ENCODE measurements at places on chromosomes 13 and 19.
A peak's percentile ranks its signal among the peaks of the same experiment; 100 is the strongest.

DNA sequence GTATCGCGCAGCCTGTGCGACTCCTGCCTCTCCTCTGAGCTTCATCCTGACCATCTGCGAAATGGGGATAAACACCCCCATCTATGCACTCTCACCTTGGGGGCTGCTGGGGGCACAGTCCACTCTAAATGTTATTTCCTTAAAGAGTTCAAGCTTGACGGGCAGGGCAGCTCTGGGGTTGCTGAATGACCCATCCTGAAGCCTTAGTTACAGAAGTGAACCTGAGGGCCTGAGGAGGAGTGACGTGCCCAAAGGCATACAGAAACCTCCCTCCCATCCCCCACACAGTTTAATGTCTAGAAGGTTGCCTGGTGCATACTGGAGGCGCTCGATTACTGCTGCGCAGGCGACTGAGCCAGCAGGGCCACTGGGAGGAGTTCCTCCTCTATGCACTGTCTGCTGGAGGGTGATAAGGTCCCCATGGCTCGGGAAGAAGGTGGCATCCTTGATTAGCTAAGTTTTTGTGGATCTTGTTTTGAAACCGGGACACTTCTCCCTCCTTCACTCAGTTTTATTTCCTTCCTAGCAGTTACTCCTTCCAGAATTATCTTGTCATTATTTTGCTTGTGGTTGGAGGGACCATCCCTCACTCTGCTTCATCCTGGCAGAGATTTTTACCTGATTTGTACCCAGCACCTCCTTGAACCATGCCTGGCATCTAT lies 572 bp upstream of the FKBP8 start:
- DNase-seq: peak; percentile 63

GRCh38 chr19:2096034-2096479 lies at the start of gene MOB3A:
Gene MOB3A, minus strand, starts transcription at chr19:2096326. Its CDS starts 17,766 bp downstream, at chr19:2078560.
- peak; percentile 95 for DNase-seq

DNA sequence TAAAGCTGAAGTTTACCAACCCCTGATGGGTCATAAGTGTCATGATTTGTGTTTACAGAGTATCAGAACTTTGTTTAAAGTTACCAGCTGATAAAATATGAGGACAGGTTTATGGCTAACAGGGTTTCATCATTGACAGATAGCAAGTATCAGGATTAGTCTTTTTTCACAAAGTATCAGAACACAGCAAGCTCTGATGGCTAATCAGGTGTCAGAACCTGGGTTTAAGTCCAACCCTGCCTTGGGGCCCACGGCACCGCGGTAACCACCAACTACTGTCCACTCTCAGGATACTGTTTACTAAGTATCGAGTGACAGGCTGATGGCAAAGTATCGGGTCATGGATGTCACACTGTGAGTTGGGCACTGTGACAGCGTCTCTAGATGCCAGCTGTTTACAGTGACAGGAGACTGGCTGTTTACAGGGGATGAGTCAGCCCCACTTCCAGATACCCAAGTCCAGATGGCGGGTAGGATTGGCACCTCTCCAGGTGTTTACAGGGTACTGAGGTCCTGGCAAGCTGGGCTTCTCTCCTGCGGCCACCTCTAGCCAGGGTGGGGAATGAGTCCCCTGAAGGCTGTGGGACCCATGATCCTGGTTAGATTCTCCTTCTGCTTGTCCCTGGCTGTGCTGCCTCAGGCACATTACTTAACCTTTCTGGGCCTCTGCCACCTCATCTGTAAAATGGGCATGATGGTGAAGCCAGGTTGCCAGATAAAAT lies 21.8 kb downstream of the ARRDC2 start:
- peak; percentile 76 for DNase-seq

GRCh38 chr13:110885966-110886869 lies 28.7 kb downstream of the ANKRD10 start:
- DNase-seq: no peak

- DNase-seq: no peak
Measured at GRCh38 chr13:20624213-20624612, 57.3 kb downstream of the IFT88 start.

- DNase-seq: no peak
Measured at GRCh38 chr13:35191883-35192282, 249.8 kb downstream of the NBEA start.

DNA sequence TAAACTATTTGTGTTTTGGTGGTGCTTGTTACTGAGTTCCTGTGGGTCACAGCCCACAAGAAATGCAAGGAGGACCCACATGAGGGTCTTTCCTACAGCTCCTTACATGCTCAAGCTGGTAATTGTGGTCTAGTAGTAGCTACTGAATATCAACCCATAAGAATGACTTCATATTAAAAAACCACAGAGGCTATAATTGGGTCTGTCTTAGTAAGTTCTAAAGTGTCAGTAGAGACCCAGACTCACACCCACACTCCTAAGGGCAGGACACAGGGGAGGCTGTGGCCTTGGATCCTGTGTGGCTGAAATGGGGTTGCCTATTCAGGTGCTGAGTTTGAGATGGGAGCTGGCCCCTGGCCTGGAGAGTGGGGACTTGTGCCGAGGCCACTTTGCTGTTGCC lies 19.6 kb downstream of the TFDP1 start:
- no peak for DNase-seq

- no peak for DNase-seq
Measured at GRCh38 chr13:110648146-110648819, 32.9 kb downstream of the NAXD start.

GRCh38 chr19:11356676-11357550 lies 1.7 kb downstream of the PLPPR2 start:
- no peak for DNase-seq

DNA sequence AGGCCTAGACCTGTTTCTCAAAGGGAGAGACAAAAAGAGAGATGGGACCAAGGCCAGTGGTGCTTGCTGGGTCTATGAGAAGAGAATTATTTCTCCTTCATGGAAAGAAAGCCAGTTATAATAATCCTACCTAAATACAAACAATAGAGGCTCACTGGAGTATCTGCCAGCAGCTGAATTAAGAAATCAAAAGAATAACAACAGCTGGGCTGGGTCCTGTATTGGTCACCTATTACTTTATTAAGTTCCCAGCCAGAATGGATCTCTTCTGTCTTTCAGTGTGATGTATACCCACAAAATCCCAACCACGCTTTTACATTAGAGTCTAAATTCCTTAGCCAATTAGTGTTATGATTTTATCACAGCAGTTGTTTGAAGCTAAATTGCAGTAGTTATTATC lies 297.8 kb upstream of the DACH1 start:
- no peak for DNase-seq

DNA sequence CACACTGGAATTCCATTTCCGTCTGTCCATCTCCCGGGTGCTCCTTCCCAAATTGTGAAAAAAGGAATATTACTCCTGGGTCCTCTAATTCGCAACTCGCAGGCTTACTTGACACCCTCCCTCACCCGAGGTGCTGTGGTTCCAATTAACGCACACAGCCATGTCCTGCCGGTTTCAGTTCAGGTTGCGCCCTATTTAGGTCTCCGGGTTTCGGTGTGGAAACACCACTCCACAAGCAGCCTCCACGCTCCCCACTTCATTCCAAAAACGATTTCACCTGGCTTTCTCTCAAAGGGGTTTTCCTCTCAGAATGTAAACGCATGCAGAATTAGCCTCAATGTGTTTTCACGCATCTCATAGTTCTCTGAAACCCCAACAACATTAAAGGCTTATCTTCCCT lies 37.9 kb downstream of the NAXD start:
- no peak for DNase-seq

GRCh38 chr19:37920591-37921450 lies 13.8 kb downstream of the SIPA1L3 start:
- DNase-seq: peak; percentile 18

GRCh38 chr19:7434391-7434790 lies 54.4 kb downstream of the PEX11G start:
- no peak for DNase-seq

DNA sequence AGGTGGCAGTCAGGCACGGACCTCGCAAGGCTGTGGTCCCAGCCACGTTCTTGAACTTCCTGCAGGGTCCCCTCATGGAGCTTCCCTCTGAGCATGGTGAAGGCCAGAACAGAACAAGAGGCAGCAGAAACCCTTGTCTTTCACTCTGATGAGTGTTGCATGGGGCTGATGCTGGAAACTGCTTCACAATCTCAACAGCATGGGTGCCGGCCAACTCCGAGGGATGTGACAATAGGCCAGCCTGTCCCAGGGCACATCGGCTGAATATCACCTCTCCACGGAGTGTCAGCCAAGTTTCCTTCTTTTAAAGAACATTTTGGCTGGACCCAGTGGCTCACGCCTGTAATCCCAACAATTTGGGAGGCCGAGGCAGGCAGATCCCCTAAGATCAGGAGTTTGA lies 173.9 kb downstream of the FOXO1 start:
- no peak for DNase-seq

- DNase-seq: no peak
Measured at GRCh38 chr13:113033054-113033850, 64.2 kb downstream of the MCF2L start.

DNA sequence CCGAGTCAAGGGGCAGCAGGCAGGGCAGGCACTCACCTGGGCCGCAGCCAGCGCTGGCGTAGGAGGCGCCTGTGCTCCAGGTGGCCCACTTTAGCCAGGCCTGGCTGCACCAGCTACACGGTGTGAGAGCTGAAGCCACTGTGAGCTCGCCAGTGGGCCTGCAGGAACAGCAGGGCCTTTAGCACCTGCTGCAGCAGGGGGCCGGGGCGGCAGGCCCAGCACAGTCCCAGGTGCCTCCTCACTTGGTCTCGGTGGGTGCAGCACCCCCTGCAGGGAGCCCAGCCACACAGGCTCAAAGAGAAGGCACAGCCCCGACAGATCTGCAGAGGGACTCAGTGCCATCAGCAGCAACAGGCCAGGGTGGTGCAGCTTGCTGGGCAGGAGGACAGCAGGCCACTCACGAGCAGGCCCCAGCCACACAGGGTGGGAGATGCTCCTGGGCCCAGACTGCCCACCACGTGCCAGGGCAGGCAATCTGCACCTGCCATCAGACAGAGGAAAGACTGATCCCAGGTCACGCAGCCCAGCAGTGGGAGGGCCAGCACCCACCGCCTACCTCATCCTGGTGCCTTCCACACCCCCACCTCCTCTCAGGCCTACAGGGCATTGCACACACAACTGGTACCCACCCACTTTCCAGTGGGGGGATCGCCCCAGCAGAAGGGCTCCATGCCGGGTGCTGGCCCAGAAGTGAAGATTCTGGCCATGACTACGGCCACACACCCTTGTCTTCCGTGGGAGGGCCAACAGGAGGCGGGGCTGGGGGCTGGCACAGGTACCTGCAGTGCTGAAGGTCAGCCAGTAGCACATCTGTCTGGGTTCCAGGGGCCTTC lies 15.8 kb downstream of the ARHGAP33 start:
- DNase-seq: peak; percentile 7

GRCh38 chr19:33300894-33301143 lies 1.5 kb downstream of the CEBPA start:
- no peak for DNase-seq

GRCh38 chr13:46721054-46721453 lies 75.9 kb downstream of the ESD start:
- DNase-seq: peak; percentile 81

All from dermis blood vessel endothelial cell (primary cell).